ENCODE measurements at places on chromosomes 13 and 19.

DNA sequence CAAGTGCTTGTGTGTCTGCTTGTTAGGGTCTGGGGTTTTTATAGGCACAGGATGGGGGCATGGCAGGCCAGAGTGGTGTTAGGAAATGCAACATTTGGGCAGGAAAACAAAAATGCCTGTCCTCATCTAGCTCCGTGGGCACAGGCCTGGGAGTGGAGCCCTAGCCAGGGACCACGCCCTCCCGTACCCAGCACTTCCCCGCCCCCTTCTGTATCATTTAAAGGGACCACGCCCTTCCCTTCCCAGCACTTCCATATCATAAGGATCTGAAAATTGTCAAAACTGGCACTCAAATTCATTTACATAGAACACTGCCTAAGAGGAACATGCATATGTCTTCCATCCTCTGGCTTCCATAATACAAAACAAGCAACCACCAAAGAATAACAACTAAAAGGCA, 185.8 kb downstream of the B3GLCT start:
- no peak for DNase-seq

- no peak for DNase-seq
Measured at GRCh38 chr13:63554157-63554556, 2138.5 kb upstream of the PCDH20 start.

GRCh38 chr19:15368051-15368632, 11.4 kb downstream of the AKAP8 start:
- DNase-seq = no peak

DNA sequence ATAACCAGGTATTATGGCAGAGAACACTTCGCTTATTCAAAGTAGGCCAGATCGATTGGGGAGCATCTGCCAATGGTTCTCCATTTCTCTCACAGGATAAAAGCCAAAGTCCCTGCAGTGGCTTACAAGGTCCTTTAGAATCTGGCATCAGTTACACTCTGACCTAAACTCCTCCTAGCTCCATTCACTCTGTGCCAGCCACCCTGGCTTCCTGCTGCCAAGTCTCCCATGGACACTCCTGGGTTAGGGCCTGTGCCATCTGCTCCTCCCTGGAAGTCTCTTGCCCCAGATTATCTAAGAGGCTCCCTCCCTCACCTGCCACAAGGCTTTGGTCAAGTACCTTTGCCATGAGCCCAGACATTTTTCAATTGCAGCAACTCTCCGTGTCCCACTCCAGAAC, 649.2 kb downstream of the DACH1 start:
- DNase-seq = no peak

GRCh38 chr19:30784850-30785457, 412.8 kb downstream of the ZNF536 start:
- DNase-seq = peak; percentile 31

GRCh38 chr19:7676376-7676775, 514 bp upstream of the MCEMP1 start:
- no peak for DNase-seq

GRCh38 chr13:45626731-45627374, 11.3 kb upstream of the ERICH6B start:
- no peak for DNase-seq

DNA sequence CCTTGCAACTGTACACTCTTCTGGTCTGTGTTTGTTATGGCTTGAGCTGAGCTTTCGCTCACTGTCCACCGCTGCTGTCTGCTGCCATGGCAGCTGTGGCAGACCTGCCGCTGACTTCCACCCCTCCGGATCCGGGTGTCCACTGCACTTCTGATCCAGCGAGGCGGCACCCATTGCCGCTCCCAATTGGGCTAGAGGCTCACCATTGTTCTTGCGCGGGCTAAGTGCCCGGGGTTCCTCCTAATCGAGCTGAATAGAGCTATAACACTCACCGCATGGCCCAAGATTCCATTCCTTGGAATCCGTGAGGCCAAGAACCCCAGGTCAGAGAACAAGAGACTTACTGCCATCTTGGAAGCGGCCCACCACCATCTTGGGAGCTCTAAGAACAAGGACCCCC, 2.2 kb upstream of the PSMC4 start:
- DNase-seq = no peak

DNA sequence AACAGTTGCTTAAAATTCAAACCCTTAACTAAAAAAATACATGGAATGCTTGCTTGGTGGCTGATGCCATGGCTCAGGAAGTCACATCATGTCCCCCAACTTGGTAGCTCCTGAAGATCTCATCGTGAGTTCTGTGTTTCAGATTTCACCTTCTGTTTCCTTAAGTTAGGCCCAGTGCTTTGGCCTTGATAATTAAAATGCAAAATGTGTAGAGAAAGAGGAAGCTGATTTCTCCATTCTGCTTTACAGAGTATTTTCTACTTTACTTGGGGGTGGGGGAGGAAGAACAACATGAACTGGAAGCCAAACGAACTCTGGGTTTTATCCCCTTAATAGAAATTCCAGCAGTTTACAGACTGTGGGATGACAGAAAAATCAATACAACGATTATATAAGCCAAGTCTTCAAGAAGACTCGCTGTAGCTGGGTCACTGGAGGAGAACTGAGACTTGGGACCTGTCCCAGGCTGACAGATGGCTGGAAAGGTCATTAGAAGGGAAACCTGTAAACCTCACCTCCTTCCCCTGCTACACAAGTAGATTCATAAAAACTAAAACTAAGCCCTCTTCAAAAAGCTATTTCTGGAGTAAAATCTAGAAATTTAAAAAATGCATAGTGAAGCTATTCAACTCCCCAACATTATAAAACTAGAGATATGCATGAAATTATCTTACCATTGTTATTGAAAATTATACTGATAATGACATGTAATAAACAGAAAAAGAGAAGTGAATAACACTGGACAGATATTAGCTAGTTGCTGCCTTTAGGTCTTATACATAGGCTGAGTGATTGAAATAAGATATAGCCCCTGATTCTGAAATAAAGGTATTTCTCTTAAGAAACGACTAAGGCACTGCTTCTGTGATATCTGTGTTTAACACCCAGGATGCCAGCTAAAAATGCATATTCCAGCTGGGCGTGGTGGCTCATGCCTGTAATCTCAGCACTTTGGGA, 22.1 kb upstream of the GGACT start:
- DNase-seq = no peak

GRCh38 chr13:107964395-107964794, 250.9 kb downstream of the LIG4 start:
- DNase-seq = no peak

- DNase-seq = no peak
Measured at GRCh38 chr13:24610956-24611355, 69.3 kb upstream of the ATP12A start.

- no peak for DNase-seq
Measured at GRCh38 chr19:47122359-47123335, 8.0 kb upstream of the SAE1 start.

DNA sequence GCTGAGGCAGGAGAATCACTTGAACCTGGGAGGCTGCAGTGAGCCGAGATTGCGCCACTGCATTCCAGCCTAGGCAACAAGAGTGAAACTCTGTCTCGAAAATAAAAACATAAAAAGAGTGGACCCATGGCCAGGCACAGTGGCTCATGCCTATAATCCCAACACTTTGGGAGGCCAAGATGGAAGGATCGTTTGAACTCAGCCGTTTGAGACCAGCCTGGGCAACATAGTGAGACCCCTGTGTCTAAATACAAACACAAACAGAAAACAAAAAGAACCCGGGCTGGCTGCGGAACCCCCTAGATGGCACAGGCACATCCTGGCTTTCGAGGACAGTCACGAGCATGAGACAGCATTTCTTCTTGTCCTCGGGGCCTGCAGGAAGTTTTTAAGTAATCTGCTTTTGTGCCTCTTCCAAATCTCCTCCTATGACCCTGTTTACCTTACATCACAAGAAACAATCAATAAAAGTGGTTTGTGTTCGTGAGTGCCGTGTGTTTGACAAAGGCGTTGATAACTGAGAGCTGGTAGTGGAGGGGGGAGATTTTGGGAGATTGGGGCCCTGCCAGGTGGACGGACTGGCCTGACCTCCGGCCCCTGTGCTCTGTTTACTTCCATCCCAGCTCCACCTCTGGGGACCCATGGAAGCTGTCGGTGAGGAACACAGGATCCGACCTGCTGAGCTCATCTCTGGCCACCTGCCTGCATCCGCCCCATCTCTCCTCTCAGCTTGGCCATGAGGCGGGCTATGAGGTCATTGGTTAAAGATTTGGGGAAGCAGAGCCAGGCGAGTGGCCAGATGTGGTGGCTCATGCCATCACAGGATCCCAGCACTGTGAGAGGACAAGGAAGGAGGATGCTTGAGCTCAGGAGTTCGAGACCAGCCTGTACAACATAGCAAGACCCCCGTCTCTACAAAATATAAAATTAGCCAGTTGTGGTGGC, 5.9 kb upstream of the GDF15 start:
- no peak for DNase-seq

DNA sequence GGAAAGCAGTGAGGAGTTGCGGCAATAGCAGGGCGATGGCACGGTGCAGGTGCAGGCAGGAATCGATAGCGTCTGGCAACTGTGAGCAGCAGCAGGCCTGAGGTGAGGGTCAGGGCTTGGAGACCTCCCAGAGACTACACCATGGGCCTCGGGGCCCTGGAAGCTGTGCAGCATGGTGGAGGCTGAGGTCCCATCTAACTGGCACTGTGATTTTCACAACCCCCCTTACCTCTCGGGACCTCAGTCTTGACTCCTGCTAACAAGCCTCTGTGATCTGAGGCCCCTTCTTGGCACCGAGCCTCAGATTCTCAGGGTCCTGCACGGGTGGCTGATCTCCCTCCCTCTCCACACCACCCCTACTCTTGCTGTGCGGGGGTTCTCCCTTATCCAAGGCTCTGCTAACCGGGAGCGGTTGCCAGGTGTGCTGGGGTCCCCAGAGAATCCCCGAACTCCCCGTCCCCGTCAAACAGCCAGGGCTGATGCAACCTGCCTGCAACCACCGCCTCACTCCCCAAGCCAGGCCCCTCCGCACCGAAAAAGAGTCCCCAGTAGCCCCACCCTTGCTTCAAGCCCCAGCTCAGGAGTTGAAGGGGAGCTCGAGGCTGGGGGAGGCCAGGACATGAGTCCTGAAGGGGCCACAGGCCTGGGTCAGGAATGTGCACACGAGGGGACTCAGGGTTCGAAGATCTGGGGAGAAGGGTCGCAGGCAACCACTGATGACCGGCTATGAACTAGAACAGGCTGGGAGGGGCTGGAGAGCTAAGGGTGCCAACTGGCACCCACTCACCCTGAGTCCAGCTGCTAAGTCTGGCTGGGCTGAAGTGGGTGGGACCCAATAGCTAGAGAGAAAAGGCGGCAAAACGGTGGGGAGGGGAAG, 4.8 kb upstream of the ATF5 start:
- no peak for DNase-seq

DNA sequence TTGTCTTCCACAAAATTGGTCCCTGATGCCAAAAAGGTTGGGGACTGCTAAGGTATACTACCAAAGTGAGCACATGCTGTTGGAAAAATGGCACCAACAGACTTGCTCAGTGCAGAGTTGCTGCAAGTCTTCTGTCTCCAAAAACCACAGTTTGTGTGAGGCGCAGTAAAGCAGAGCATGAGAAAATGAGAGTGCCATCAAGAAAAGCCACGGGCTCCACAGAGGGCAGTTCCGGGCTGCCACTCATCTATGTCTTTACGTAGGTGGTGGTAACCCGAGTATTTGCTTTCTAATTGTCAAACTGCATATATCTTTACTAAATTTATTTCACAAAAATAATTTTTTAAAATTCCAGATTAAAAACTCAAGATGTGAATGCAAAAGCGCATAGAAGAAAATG, 123.8 kb downstream of the RNF17 start:
- no peak for DNase-seq

- no peak for DNase-seq
Measured at GRCh38 chr13:29129616-29130015, 309.5 kb downstream of the MTUS2 start.

DNA sequence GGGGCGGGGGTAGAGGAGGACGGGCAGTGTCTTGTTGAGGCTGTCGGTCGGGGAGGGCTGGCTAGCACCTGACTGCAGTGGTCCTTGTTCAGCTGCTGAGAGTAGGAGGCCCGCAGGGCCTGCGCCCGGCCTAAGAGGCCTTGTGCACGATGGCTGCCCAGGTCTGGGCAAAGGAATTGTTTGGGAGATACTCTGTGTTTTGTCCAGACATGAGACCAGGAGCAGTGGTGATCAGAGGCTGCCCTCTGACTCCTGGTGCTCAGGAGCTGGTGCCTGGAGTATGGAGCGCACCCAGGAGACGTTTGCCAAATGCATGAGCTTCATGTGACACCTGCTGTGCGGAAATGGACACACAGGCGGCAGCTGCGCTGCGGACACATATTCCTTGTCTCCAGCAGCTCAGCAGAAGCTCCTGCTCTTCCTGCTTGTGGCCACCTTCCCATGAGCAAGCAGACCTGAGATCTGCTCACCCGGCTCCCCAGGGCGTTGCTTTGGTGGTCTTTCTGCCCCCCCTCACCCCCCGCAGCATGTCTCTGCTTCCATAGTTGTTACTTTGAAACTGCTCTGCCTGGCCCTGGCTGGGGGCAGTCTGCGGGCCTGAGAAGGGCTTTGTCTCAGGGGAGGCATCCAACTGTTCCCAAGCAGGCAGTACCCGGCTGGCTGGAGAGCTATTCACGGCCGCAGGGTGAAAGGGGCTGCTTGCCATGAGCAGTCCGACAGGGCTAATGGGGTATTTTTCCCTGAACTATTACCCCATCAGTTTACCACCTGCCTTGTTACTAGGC, 163.9 kb downstream of the TEX29 start:
- no peak for DNase-seq

GRCh38 chr19:11105014-11105636, 15.9 kb downstream of the LDLR start:
- no peak for DNase-seq

- DNase-seq = no peak
Measured at GRCh38 chr13:105587786-105588185, 947.7 kb downstream of the EFNB2 start.

- DNase-seq = no peak
Measured at GRCh38 chr13:44523146-44524015, 52.7 kb downstream of the TSC22D1 start.

DNA sequence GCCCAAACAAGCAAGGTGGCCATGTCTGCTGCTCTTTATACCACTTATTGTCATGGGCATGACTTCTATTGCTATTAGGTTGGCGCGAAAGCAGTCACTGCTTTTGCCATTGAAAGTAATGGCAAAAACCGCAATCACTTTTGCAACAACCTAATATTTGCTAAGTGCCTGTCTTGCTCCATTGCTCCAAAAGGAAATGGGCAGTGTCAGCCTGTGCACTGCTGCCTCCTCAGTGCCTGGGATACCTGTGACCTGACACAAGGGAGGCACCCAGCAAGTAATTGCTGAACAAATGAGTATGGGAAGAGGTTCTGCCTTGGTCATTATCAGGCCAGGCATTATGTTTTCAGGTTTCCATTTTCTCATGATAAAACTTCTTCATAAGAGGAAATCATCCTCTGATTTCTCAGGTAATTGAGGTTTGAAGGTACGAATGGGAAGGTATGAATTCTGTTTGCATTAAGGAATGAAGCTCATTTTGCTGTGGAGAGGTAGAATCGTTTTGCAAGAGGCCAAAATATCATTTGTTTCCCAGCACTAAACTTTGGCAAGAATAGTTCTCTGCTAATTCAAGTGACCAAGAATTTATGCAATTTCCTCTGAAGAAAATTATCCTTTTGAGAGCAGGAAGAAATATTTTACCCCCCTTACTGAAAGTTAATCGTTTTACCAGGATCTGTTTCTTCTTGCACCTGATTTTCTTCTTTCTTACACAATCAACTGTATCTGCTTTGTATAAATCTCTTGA, 128.4 kb upstream of the SPRY2 start:
- DNase-seq = no peak

Data from T-cell (primary cell).